IMR-90 (cell line): ENCODE measurements at places on chromosomes 4 and X.

GRCh38 chr4:152937336-152938236, 1.5 kb downstream of the FHDC1 start:
- peak; percentile 21 for DNase-seq

DNA sequence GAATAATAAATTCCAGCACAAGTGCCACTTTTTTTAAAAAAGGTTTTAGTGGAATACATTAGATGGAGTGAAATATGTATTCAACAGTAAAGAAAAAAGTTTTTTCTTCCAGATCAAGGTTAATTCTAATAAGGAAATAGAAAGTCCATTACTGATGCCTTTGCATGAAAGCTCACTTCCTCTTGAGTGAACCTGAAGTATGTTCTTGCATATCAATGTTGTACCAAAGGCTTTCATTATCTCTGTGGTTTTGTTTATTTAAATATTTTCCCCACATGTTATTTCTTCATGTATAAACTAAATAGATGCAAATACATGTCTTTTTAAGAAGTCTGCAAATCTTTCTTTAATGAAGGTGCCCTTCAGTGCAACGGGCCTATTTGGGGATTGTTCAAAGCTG, 307.9 kb downstream of the C4orf33 start:
- DNase-seq, result no peak

- no peak for DNase-seq
These were observed 291.1 kb downstream of the ARHGAP10 start for GRCh38 chr4:148022975-148023374.

- DNase-seq, result no peak
These were observed 39.9 kb downstream of the HS6ST2 start for GRCh38 chrX:132918523-132918922.

DNA sequence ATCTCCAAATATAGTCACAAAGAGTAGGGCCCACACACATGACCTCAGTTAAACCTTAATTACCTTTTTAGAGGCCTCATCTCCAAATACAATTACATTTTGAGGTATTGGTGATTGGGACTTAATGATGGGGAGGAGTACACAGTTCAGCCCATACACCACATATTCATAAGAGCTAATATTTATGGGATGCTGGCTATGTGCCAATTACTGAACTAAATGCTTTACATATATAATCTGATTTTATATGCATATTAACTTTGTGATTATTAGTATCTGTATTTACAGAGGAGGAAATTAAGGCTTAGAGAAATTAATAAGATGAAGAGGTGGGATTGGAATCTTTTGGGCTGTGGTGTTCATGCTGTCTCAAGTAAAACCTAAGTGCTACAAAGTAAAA, 17.8 kb downstream of the SMARCAD1 start:
- DNase-seq, result no peak
